Psoas muscle (tissue), 8 donors: ENCODE measurements at places on chromosomes 2 and 18. TPM values are rescaled to one million over a fixed set of nuclear protein-coding genes. Genes with fewer than 3 reads are reported as not detected.

ALLC gene
- total RNA-seq, result not detected

BOLL gene
- total RNA-seq, result 4.3 TPM

ARHGAP28 gene
- 2.1 TPM for total RNA-seq

ASNSD1 gene
- total RNA-seq, result 50.8 TPM

DNA sequence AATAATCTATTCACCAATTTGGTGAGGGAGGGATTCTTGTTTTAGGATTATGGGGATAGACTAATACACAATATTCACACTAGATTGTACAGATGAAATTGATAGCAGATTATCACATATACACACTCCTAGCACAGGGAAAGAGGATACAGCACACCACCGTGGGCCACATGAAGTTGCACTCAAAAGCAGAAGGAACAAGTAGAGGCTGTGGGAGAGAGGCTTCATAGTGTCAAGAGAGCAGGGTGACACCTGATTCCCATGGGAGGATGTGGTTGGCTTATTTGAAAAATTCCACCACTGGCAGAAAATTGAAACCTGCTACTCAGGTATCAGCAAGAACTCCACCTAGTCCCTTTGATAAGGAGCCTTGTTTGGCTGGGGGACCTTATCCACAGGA is 395.6 kb downstream of the SPAG16 start:
- no peaks in the 10 kb centered on the region for H3K36me3 ChIP-seq
- no peak for DNase-seq
- no peaks in the 10 kb centered on the region for H3K4me1 ChIP-seq
- no peaks in the 10 kb centered on the region for H3K27me3 ChIP-seq
- H3K4me3 ChIP-seq, result no peak overlapping the region
- no peak overlapping the region for H3K27ac ChIP-seq

DNA sequence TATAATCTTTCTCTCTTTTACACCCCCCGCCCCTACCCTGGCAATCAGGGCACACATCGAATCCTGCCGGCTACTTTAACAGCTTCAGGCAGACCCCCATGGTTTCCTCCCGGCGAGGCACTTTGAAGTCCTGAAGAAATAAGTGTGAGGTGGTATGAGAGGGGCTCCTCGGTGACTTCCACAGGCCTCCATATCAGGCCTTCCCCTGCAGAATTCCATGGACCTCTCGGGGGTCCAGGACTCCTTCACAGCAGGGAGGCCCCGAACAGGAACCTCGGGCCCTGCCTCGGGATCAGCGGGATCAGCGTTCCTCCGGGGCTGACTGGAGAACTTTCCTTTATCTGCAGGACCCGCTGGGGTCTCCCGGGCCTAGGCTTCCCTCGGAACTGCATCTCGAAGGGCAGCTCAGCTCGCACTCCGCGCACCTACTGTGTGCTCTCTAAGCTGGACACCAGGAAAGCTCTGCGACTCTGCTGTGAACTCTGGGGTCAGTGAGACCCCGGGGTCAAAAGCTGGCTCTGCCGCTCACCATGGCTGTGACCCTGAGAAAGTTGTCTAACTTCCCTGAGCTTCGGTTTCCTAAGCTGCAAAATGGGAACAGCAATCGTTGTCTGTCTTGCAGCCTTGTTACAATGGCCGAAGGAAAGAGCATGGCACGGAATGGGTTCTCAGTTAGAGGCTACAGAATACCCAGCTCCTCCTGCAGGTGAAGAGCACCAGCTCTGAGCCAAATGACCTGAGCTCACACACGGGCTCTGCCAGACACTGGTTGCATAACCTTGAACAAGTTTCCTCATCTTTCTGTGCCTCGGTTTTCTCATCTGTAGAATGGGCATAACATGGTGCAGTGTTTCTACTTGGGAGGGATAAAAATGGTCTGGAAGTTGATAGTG is 97.4 kb upstream of the ID2 start:
- no peaks in the 10 kb centered on the region for H3K27me3 ChIP-seq
- no peaks in the 10 kb centered on the region for H3K36me3 ChIP-seq
- DNase-seq, result no peak
- H3K4me3 ChIP-seq, result peak overlapping the region; percentile 13
- H3K27ac ChIP-seq, result no peak overlapping the region

GRCh38 chr18:48816554-48816953 is 134.2 kb downstream of the SMAD7 start:
- H3K4me3 ChIP-seq, result no peak overlapping the region
- no peaks in the 10 kb centered on the region for H3K36me3 ChIP-seq
- peak; percentile 26 for DNase-seq
- peaks cover 6% of the 10 kb centered on the region for H3K4me1 ChIP-seq
- no peak overlapping the region for H3K27ac ChIP-seq

DNA sequence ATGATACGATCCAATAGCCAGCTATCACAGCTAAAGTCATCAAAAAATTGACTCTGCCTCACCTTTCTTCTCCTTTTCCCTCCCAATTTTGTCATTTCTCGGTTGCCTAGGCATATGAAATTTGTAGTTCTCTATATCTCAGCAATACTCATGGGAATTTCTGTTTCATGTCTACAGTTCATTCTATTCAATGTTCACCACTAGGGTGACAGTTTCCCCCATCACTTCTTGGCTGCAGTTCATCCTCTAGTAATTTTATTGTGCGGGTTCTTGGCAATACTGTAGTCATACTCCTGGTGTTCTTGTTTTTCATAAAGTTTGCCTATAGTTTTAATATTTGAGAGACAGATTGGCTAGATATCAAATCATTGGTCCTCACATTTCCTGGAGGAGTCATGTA is 872.2 kb upstream of the ID2 start:
- H3K27me3 ChIP-seq, result peaks cover 2% of the 10 kb centered on the region
- no peaks in the 10 kb centered on the region for H3K4me1 ChIP-seq
- no peaks in the 10 kb centered on the region for H3K36me3 ChIP-seq
- no peak overlapping the region for H3K4me3 ChIP-seq

GRCh38 chr18:74524097-74524496 is 10.2 kb upstream of the CNDP1 start:
- H3K36me3 ChIP-seq, result peaks cover 27% of the 10 kb centered on the region
- H3K27me3 ChIP-seq, result no peaks in the 10 kb centered on the region
- peaks cover 10% of the 10 kb centered on the region for H3K4me1 ChIP-seq
- H3K27ac ChIP-seq, result peak overlapping the region; percentile 70

ALPP gene
- not detected for total RNA-seq

GRCh38 chr2:100903534-100904258 is 83.8 kb downstream of the NPAS2 start:
- H3K27ac ChIP-seq, result no peak overlapping the region
- peaks cover 5% of the 10 kb centered on the region for H3K36me3 ChIP-seq
- H3K27me3 ChIP-seq, result no peaks in the 10 kb centered on the region

TMEM247 gene
- total RNA-seq, result not detected

DNA sequence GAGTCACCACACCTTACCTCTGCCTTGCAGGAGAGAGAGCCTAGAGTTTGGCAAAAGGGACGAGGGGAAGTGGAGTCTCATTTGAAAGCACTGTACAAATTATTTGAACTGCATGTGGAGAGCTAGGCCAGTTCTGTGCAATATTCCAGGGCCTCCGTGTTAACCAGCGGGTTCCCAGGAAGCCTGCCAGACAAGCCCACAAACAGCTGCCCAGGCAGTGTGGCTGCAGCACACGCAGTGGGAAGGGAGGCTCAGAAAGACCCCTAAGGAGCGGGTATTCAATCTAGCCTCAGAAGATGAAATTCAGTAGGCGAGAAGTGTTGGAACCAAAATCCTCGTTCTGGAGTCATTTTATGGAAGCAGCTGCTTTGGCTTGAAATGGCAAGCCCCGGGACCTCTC is 30.7 kb downstream of the CNGA3 start:
- no peaks in the 10 kb centered on the region for H3K36me3 ChIP-seq
- H3K4me1 ChIP-seq, result no peaks in the 10 kb centered on the region
- no peak overlapping the region for H3K4me3 ChIP-seq
- no peak for DNase-seq
- H3K27me3 ChIP-seq, result no peaks in the 10 kb centered on the region
- H3K27ac ChIP-seq, result no peak overlapping the region

- H3K4me3 ChIP-seq, result no peak overlapping the region
- H3K27me3 ChIP-seq, result no peaks in the 10 kb centered on the region
- H3K27ac ChIP-seq, result no peak overlapping the region
- no peaks in the 10 kb centered on the region for H3K36me3 ChIP-seq
Measured at GRCh38 chr18:80124131-80124530, 15.1 kb downstream of the ADNP2 start.
